Esophagus squamous epithelium (tissue), 5 donors: ENCODE measurements at places on chromosomes 4 and X.

DNA sequence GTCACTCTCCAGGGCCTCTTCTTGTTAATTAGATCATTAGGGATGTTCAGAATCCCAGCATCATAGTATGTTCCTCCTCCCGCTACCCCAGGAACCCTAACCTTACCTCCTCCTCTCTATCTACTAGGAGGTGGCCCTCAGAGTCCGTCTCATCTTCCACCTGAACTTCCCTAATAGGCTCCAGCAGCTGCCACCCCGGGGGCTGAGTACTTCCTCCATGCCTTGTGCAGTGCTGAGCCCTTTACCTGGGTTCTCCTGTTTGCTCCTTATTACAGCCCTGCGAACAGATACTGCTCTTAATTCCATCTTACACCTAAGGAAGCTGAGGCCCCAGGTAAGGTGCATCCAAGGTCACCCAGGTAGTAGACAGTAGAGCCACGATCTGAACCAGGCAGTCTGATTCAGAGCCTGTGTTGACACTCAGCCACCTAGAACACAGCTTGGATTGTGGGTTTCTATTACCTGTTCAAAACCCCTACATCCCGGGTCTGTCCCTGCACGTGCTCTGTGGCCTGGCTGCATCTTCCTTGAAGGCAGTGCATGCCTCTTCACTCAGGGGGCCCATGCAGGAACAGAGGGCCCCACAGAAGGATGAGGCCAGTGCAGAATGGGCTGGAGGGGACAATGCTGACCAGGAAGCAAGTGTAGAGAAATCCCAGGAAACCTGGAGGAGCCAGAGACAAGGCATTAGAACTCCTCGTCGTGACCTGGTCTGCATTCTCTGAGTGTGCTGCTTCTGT lies 51.4 kb upstream of the MSANTD1 start:
- no peak for DNase-seq

GRCh38 chr4:81366779-81367178 lies 104.9 kb downstream of the RASGEF1B start:
- no peak for DNase-seq

GRCh38 chr4:148793221-148793620 lies 351.0 kb upstream of the NR3C2 start:
- DNase-seq: no peak

DNA sequence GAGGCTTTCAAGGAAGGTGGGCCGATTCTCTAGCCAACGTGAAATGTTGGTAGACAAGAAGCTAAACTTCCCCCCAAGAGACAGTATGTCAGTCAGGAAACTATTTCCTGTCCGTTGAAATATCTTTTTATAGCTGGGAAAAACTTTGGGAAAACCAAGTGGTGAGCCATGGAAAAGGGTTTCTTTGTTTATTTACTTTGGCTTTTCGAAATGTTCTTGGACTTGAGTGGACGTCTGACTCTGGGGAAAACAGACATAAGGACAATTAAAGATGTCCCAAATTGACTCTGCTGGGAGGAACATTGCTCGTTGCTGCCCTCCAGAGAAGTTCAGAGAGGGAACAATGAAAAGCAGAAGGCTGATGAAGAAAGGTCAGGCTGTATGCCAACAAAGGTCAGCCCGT lies 295.4 kb downstream of the RAPGEF2 start:
- no peak for DNase-seq
